Mesenchymal stem cell (in vitro differentiated cells and primary cell): ENCODE measurements at places on chromosomes 2 and 18.

DNA sequence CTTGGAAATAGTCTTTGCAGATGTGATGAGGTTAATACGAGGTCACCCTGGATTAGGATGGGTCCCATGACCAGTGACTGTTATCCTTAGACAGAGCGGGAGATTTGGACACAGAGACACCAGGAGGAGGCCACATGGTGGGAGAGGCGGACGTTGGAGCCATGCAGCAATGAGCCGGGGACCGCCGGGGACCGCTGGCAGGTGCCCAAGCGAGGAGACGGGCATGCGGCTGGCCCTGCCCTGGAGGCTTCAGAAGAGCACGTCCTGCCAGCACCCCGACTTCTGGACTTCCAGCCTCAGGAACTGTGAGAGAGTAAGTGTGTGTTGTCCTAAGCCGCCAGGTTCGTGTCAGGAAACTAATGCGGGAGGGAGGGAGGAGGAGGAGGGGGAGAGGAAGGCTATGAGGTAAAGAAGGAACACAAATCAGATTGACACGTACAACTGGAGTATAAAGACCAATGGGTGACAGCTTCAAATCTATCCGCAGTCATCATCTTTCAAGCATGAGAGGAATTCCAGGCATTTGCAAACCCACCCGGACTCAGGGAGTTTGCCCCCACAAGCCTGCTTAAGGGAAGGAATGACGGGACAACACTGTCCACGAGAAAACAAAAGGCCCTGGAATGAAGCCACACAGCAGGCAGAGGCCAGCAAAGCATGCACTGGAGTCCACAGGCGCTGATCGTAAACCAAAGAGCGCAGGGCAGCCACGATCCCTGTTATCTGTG is 11.6 kb upstream of the BOK start:
- H3K27me3 ChIP-seq, result peaks cover 6% of the 10 kb centered on the region
- peak overlapping the region; percentile 68 for H3K27ac ChIP-seq
- peak overlapping the region; percentile 44 for H3K4me3 ChIP-seq
- H3K36me3 ChIP-seq, result no peaks in the 10 kb centered on the region
- DNase-seq, result peak; percentile 69

DNA sequence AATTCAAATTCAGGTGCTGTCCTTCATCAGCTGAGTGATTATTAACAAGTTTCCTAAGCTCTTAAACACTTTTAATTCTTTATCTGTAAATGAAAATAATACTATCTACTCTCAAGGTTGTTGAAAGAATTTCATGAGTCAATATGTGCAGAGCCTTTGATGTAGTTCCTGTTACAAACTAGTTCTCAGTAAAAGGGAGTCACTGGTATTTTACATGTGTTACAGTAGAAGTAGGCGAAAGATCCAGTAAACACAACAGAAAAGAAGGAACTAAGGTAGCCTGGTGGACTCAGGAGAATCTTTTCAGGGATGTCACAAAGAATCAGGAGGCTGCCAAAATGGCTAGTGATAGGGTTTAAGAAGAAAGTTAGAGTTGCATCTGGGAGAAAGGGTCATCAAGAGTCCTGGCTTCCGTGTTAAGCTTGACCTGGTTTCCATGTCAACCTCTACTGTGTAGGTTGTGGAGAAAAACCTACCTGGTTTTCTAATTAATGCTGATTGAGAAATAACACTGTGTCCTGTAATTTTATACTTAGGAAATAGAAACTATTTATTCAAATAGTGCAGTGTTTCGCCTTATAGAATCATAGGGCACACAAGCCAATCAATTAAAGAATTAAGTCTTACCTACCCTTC is 58.3 kb upstream of the TRIB2 start:
- no peaks in the 10 kb centered on the region for H3K4me1 ChIP-seq
- H3K27ac ChIP-seq, result no peak overlapping the region
- no peaks in the 10 kb centered on the region for H3K36me3 ChIP-seq
- DNase-seq, result no peak

GRCh38 chr2:108570416-108570815 is 36.1 kb downstream of the LIMS1 start:
- H3K27ac ChIP-seq, result peak overlapping the region; percentile 72
- DNase-seq, result peak; percentile 93
- peak overlapping the region; percentile 52 for H3K4me3 ChIP-seq
- no peaks in the 10 kb centered on the region for H3K27me3 ChIP-seq

GRCh38 chr18:9124824-9125223 is 11.8 kb upstream of the ANKRD12 start:
- no peaks in the 10 kb centered on the region for H3K27me3 ChIP-seq
- no peak overlapping the region for H3K4me3 ChIP-seq
- H3K36me3 ChIP-seq, result peaks cover 91% of the 10 kb centered on the region
- H3K27ac ChIP-seq, result no peak overlapping the region

DNA sequence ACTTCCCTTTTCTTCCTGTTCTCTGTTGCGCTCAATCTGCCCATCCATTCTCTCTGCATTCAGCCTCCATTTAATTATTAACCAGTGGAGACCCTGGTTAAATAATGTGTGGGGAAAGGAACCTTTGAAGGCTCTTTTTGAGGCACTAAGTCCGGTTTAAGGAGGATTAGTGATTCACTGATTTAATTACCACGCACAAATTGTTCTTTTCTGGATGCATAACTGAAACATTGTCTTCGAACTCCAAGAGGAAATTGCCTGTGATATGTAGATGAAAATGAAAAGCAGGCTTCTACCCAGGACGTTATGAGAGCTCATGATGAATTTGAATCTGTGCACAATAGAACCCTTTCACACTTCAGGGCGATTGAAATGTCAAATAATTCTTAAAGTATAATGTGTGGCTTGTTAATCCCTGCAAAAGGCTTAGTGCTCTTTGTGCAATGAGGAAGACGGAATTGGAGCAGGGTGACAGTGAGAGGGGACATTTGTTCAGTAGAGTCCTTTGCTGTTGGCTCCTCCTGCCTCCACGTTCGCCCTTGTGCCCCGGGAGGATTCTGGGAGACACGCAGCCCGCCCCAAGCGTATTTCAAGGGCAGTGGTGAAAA is 51.1 kb upstream of the ZNF236 start:
- H3K36me3 ChIP-seq, result no peaks in the 10 kb centered on the region
- H3K4me3 ChIP-seq, result no peak overlapping the region
- H3K27ac ChIP-seq, result no peak overlapping the region
- DNase-seq, result no peak

- no peaks in the 10 kb centered on the region for H3K36me3 ChIP-seq
- DNase-seq, result no peak
- no peaks in the 10 kb centered on the region for H3K27me3 ChIP-seq
- no peaks in the 10 kb centered on the region for H3K4me1 ChIP-seq
Measured at GRCh38 chr2:216911008-216911407, 51.1 kb upstream of the TNP1 start.

DNA sequence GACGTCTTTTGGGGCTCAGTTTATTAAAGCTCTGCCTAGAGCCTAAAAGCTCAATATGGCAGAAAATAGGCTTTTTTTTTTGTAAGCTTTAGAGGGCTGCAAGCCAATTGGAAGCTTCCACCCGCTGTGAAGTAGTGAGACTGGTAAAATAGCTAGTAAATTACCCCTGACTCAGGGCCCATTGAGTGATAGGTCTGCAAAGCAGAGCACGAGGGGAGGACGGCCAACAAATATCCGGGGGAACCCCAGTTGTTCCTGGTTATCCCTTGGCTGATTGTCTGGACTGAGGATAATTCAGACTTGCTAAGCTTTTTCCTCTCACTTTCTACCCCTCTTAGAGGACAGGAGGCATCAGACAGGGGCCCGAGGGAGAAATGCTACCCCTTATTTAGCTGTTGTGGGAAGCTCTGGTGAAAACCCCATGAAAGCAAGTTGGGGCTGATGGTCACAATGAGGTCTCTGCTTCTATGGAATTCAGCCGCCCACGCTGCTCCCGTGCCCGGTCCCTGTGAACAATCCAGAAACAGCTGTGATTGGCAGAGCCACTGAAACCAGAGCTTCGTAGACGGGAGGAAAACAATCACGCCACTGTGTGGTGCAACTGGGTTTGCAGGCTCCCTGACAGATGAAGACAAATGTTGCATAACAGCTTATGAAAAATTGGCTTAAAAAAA is 141.9 kb upstream of the LGALSL start:
- H3K4me1 ChIP-seq, result peaks cover 2% of the 10 kb centered on the region
- no peak overlapping the region for H3K27ac ChIP-seq
- no peaks in the 10 kb centered on the region for H3K36me3 ChIP-seq
- DNase-seq, result peak; percentile 55
- peaks cover 15% of the 10 kb centered on the region for H3K27me3 ChIP-seq

GRCh38 chr2:127408807-127409099 is 9.5 kb upstream of the PROC start:
- peak overlapping the region; percentile 54 for H3K27ac ChIP-seq
- no peak overlapping the region for H3K4me3 ChIP-seq
- H3K27me3 ChIP-seq, result no peaks in the 10 kb centered on the region
- H3K4me1 ChIP-seq, result peaks cover 19% of the 10 kb centered on the region

DNA sequence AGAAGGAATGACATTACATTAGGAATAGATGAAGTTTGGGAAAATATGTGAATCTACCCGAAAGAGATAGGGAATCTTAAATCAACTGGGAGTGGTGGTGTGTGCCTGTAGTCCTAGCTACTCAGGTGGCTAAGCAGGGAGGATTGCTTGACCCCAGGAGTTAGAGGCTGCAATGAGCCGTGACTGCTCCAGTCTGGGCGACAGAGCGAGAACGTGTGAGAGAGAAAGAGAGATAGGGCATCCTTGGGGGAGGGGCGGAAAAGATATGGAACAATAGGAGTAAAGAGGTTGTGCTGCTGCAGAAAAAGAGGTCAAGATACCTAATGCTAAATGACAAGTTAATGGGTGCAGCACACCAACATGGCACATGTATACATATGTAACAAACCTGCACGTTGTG is 47.1 kb upstream of the ADAM23 start:
- no peak for DNase-seq
- no peak overlapping the region for H3K4me3 ChIP-seq
- no peak overlapping the region for H3K27ac ChIP-seq
- no peaks in the 10 kb centered on the region for H3K4me1 ChIP-seq

GRCh38 chr2:182207049-182207746 is 219.6 kb downstream of the PDE1A start:
- H3K36me3 ChIP-seq, result peaks cover 37% of the 10 kb centered on the region
- H3K4me1 ChIP-seq, result no peaks in the 10 kb centered on the region
- no peak for DNase-seq

DNA sequence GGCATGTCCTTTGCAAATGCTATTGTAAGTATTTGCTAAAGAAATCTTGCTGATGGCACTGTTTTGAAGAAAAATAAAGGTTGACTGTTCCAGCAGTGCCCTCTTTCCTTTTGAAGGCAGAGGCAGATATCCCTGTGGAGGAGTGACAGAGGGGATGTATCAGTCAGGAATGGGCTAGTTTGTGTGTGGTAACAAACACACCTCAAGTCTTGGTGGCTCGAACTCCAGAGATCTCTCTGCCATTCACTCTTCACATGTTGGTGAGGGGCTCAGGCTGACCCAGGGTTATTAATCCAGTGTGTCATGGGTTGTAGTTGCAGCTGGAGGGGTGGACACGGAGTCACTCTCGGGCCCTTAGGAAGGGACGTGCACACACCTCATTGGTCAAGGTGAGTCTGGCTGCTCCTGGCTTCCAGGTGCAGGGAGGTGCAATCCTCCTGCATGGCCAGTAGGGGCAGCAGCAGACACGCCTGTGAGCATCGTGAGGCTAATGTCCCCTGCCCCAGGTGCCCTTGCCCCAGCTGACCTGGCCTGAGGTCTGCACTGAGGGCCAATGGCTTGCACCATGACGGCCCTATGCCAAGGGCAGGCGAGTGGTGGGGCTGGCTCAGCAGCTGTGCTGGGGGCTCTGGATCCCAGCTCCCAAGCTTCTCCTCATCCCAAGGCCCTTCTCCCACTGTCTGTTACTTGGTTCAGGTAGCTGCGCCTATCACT is 146.5 kb downstream of the ASB1 start:
- DNase-seq, result no peak
- H3K27me3 ChIP-seq, result peaks cover 13% of the 10 kb centered on the region
- H3K36me3 ChIP-seq, result no peaks in the 10 kb centered on the region
- no peaks in the 10 kb centered on the region for H3K4me1 ChIP-seq
- no peak overlapping the region for H3K27ac ChIP-seq
